ENCODE measurements at places on chromosomes 7 and 10.

- no peak for DNase-seq
These were observed 110.2 kb downstream of the SRI start for GRCh38 chr7:88109612-88110011.

- no peak for DNase-seq
These were observed 15.4 kb downstream of the AQP1 start for GRCh38 chr7:30927040-30927439.

DNA sequence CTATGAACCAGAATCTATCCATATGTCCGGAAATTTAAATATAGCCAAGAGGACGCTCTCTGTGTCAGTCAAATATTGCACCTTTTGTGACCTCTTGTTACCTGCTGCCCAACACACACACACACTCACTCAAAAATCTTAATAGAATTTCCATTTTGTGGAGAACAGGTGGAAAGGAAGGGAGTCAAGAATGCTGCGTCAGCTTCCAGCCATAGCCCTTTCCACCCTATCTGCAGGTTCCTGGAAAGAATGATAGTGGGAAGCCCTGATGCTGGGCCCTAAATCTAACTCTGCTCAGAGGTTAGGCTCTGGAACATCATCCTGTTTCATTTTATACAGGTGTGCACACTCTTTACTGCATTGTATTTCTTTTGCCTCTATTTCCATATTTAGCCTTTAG lies 9.6 kb upstream of the GPNMB start:
- no peak for DNase-seq

- DNase-seq = no peak
These were observed 25.3 kb upstream of the CUX1 start for GRCh38 chr7:101792051-101792681.

GRCh38 chr10:95573964-95574604 lies 12.9 kb upstream of the SORBS1 start:
- no peak for DNase-seq

GRCh38 chr7:19663816-19664462 lies 44.9 kb downstream of the POLR1F start:
- DNase-seq = no peak

GRCh38 chr10:123149162-123149567 lies 1.2 kb downstream of the HMX2 start:
- DNase-seq = no peak

- no peak for DNase-seq
These were observed 545 bp upstream of the COMTD1 start for GRCh38 chr10:75236178-75236825.

DNA sequence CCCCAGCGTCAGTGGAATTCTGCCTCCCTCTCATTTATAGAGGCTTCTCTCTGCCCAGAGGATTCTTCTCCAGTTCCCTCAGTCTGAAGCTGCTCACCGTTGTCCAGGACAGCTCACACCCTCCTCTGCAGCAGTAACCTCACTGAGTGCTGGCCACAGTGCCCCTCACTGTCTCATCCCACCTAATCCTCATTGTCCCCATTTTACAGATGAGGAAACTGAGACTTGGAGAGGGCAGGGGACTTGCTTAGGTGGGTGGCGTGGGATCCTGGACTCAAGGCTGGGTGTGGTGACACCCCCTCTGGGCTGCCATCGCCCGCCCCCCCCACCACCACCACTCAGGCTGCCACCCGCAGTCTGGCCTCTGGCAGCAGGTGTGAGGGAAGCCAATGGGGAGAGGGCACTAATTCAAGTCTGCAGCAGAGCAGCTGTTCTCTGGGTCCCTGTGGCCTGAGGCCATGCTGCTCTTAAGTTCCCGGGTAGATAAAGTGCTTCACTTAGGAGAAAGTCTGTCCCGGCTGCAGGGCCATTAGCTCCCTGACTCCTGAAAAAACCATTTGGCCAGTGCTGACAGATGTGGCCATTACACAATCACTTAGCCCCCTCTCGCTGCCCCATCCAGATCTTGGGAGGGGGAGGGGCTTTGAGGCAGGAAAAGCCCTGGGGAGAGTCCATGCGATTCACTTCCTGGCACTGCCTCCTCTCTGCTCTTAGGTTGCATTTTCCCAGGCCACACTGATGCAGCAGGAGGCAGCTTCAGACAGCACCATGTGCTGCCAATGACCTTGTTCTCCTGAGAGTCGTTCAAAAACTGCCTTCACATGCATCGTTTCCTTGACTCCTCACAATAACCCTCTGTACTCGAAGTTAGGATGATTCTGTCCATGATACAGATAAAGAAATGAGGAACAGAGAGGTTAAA lies 36.3 kb downstream of the DRGX start:
- peak; percentile 73 for DNase-seq

DNA sequence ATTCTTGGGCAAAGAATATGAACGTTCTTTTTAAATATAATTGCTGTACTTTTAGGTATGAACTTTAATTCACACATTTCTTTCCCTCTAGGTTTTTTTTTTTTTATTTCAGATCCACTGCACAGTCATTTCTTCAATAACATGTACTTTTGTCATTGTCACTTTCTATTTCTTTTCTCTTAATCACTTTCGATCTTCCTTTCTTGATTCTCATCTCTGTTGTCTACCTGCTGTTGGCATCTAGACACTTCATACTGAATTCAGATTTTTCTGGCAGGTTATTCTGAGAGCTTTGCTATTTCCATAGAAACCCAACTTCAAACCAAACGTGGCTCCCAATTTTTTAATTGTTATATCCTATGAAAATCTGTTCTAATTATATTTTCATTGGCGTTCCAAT lies 211.7 kb upstream of the KLF6 start:
- DNase-seq = no peak

GRCh38 chr10:121865554-121865953 lies 62.3 kb downstream of the ATE1 start:
- no peak for DNase-seq

All from lung (tissue), 17 donors.